Brain pericyte (primary cell): ENCODE measurements at places on chromosomes 2 and 18.
A peak's percentile ranks its signal among the peaks of the same experiment; 100 is the strongest.

DNA sequence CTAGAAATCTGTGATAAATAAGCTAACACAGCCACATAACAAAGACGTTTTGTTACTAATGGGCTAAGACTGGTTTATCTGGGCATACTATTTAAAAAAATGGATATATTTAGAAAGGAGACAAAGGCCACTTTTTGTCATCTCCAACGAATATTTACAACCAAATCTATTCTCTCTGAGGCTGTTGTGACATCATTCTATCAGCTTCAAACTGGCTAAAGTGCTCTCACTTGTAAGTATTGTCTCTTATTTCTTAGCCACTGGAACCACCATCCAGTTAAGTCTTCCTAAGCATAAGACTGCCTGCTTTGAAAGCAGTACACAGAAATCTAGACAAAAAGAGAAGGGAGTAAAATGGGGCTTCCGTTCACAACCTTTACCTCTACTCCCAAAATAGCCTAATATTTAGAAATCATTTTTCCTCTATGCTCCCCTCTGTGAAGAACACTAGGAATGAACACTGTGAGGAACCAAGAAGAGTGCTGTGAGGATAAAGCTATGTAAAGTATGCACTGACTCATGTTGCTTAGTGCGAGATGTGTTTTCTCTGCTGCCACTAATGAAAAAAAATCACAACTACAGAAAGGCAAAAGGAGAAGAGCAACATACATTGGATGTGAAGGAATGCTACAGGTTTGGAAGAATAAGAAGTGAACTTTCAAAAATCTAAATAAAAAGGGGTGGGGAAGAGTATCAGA, 264.1 kb downstream of the EXOC6B start:
- no peak for DNase-seq

GRCh38 chr2:52862801-52863200, 904.8 kb upstream of the CHAC2 start:
- no peak for DNase-seq

DNA sequence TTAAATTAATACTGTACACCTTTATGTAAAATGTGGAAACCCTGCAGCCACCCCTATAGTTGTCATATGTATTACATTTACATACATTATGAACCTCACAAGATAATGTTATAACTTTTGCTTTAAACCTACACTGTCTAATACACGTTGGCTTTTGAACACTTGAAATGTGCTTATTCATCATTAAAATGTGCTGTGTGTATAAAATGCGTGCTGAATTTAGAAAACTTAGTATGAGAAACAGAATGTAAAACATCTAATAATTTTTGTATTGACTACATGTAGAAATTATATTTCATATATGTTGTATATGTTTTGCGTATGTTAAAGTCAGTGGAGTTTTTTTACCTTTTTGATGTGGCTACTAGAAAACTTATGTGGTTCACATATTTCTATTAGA, 68.8 kb downstream of the MAPRE2 start:
- DNase-seq = no peak

GRCh38 chr2:219058541-219059374, 2.0 kb downstream of the IHH start:
- DNase-seq = no peak

DNA sequence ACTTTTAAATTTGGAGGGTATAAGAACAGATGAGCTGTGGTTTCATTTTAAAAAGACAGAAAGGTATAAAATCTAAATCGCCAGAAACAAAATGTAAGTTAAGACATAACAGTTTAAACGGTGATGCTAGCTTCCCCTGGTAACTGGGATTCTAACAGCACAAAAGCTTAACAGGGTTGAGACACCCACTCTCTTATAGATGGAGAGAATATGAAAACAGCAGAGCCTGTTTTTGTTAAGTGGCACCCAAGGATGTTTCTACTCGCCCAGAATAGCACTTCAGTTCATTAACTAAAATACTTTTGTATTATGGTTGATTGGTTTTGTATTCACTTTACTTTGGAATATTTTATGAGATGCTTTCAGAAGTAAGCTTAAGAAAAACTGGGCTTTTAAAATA, 151.9 kb upstream of the RND3 start:
- DNase-seq = no peak

DNA sequence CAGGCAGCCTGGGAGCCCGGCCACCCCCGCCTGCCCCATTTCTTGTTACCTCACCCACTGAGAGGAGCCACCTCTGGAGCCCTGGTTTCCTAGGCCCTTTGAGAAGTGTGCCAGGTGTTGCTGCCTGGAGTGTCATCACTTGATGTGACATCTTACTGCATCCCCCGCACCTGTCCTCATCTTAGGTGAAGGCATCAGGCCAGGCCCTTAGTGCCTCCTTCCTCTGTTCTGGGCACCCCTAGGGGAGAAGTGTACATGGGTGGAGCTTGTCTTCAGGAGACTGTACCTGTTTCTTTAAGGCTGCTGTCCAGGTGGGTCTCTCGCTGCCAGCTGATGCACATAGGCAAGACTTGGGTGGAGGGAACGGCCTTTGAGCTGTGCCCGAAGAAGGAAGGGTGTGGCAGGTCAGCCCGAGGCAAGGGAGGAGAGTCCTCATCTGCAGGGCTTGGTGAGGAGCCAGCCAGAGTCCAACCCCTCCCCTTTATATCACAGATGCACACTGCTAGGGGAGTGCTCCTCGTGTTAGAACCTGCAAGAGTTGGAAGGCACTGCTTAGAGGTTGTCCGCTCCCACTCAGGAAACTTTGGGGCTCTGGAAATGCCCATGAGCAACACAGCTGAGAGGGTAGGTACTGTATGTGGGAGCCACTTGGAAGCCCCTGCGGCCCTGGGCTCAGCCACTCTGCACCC, 45.9 kb downstream of the NCK2 start:
- no peak for DNase-seq

GRCh38 chr2:172282944-172283343, 144.4 kb upstream of the ITGA6 start:
- DNase-seq = peak; percentile 58

GRCh38 chr2:1773883-1774282, 29.6 kb upstream of the PXDN start:
- DNase-seq = no peak

DNA sequence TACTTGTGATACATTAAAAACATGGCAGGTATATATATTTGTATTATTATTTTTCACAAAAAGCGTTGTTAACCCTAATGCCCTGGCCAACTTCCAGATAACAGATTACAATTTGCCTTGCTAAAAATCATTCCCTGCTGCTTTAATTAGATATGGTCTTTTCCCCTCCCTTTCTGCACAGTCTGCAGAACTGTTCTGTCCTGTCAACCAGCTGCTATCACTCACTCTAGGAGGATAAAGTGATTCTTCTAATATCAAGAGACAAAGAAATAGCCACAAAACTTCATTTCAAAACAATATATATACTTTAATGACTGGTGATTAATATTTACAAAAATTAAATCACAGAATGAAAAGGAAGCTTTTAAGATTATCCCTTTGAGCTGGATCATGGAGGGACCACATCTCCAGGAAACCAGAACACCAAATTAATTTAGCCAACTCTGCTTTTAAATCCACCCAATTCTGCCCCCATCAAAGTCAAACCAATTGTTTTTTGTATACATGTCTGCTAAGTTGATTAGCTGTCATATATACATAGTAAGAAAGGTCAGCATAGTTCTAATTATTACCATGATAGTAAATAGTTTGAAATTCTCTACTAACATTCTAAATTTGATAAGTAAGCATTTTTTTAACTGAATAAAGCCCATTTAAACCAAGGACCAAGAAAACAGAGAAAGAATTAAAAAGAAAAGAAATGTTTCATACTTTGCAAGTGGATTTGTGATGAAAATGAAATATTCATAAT, 55.7 kb downstream of the RND3 start:
- DNase-seq = no peak

GRCh38 chr2:14540015-14540414, 92.5 kb upstream of the LRATD1 start:
- DNase-seq = no peak

DNA sequence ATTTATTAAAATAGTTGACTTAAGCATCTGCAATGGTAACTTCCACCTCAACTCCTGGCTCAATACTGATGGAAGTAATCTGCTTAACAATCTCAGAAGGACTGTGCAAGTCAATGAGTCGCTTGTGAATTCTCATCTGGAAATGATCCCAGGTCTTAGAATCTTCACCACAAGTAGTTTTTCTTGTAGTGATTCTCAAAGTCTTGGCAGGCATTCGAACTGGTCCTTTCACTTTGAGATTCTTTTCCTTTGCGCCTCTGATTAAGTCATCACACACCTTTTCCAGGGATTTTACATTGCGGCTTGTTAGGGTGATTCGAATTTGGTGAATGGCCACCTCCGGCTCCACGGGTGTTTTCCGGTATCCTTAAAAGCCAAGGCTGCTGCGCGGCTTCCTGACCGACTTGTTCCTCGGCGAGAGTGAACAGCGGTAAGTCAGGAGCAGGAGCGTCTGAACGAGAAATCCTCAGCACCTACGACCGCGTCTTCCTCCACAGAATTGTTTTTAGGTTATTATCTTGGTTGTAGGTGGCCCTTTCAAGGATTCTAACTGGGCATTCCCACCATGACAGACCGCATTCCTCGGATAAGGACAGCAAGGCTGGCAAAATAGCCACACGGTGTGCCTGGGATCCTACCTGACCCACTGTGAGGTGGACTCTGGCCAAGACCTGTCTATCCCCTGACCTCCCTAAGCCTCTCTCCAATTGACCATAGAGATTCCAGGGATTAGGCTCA, 23.8 kb upstream of the SLC20A1 start:
- DNase-seq = no peak

DNA sequence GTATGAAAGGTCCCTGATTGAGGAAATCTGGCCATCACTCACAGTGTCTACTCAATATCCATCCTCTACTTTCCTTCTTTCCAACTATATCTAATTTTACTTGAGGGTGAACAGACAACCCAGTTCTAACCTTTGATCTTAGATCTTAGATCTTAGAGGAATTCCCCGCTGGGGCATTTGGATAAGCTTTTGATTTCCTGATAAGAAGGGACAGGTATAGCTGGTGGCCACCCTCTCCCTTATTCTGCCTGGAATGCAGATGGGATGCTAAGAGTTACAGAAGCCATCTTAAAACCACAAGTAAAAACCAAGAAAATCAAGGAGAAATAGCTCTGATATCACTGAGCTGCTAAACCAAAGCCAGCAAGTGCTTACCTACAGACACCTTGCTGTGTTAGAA, 77.2 kb upstream of the ACSL3 start:
- no peak for DNase-seq

DNA sequence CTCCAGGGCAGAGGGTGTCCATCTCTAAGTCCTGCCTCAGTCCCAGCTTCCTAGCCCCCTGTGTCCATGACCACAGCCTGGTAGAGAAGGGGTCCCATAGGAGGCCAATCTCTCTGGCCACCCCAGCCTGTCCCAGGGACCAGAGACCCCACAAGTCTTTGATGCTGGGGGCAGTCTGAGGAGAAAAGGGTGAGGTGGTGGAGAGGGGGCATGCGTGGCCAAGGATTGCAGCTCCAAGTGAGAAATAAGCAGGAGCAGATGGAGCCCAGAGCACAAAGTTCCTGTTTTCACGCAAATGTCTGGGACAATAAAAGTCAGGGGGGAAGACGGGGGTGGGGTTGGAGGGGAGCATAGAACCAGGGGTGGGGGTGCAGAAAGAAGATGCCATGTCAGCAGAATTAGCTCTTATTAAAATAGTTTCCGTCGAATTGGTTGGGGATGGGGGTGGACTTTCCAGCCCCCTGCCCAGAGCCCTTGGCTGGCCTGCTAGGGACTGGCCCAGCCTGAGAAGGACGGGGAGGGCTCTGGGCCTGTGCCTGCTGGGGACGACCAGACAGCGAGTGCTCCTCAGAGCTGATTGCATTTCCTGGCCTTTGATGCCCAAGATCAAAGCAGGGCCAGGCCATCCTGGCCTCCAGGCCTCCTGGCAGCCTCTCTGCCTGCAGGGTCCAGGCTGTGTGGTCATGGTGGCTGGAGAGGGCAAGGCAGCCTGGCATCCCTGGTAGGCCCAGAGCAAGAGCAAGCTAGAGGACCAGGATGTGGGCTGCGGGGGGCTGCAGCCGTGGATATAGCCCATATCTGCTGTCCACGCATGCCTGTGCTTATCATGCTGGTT, 337.1 kb downstream of the DYSF start:
- no peak for DNase-seq

GRCh38 chr18:3819961-3820360, 370.0 kb downstream of the TGIF1 start:
- no peak for DNase-seq

DNA sequence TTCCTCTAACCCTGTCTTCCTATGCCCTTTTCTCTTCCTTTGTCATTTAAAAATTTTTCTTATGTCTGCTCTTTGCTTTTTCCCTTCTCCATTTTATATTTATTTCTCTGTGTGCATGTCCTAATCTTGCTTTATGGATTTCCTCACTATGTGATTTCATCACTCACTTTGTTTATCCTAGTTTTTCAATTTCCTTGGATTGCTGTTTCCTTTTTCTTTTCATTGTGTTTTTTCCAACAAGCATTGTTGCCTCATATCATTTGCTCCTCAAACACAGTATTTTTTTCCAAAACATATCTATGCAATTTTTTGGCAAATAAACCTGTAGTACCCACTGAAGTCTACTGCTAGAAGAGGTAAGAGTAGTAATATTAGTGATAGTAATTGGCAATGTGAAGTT, 67.4 kb upstream of the PNPT1 start:
- DNase-seq = no peak

DNA sequence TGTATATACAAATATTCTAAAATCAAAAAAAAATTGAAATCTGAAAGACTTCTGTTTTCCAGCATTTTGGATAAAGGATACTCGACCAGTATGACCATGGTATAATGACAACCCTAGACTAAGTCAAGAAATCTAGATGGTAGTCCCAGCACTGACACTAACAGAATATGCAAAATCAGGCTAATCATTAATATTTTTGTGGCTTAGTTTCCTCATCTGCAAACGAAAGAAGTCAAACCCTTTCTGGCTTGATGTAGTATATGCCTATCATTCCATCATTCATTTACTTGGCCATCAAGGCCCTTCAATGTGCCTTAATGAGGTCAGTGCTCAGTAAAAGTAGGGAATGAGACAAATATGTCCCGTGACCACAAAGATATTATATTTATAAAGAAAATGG, 83.5 kb downstream of the NCKAP5 start:
- no peak for DNase-seq
